GM23248 (cell line): ENCODE measurements at places on chromosomes 3 and 15.

- DNase-seq: peak; percentile 77
- peaks cover 49% of the 10 kb centered on the region for H3K4me1 ChIP-seq
- H3K27me3 ChIP-seq: no peaks in the 10 kb centered on the region
- H3K27ac ChIP-seq: peak overlapping the region; percentile 48
Observed at GRCh38 chr3:171976526-171976925, 62.9 kb upstream of the FNDC3B start.

DNA sequence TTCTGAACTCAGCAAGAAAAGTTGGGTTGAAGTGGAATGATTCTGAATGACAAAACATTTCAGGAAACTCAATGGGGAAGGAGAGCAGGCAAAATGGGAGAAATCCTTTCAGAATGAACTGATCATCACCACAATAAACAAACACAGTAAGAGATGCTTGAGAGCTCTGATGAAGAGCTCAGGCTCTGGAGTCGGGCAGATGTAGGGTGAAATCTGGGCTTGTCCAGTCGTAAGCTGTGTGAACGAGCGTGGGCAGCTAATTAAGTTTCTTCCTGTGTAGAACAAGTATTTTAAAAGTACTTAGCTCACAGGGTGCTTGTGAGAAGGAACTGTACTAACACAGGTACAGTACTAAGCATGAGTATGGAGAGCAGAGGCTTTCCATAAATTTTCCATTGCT, 406.2 kb downstream of the FOXP1 start:
- H3K27me3 ChIP-seq: no peaks in the 10 kb centered on the region
- DNase-seq: no peak
- H3K4me3 ChIP-seq: no peak overlapping the region
- H3K36me3 ChIP-seq: no peaks in the 10 kb centered on the region
- peaks cover 22% of the 10 kb centered on the region for H3K4me1 ChIP-seq

- no peak overlapping the region for H3K27ac ChIP-seq
- H3K4me1 ChIP-seq: no peaks in the 10 kb centered on the region
- peaks cover 5% of the 10 kb centered on the region for H3K27me3 ChIP-seq
Observed at GRCh38 chr3:10602769-10603768, 97.7 kb upstream of the ATP2B2 start.

DNA sequence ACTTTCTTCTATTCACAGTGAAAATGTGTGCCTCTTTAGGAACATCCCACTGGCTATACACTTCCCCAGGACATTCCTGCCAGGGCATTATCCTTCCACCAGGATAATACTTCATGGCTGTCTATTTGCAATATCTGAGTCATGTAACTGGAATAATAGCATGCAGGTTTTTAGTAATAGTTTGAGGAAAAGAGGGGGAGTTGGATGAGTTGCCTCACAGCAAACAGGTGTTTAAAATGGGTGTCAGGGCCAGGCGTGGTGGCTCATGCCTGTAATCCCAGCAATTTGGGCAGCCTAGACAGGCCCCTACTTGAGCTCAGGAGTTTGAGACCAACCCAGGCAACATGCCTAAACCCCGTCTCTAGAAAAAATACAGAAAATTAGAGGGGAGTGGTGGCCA, 585.9 kb downstream of the DIPK2A start:
- H3K27me3 ChIP-seq: no peaks in the 10 kb centered on the region
- DNase-seq: peak; percentile 26
- no peak overlapping the region for H3K4me3 ChIP-seq
- no peak overlapping the region for H3K27ac ChIP-seq

DNA sequence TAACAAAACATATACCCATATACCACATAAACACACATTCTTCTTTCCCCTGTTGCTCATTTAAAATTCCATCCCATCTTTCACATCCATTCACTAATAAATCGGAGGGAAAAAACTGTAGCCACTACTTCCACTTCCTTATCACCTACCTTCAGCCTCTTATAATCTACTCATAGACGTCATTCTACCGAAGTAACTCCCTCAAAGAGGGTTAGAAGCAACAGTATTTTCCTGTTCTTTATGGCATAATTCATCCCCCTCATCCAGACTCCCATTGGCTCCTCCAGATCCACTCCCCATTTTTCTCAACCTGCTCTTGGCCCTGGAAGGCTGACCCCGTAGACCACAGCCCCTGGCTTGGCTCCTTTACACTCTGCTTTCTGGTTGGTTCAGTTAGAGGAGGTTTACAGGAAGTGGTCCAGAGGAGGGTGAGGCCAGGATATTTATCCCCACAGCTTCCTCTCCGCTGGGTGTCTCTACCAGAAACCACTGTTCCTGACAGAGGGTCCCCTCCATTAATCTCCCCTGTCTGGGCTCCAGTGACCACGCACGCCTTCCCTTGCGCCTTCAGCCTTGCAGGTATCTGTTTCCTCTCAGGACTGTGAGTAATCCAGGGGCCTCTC, 46.3 kb downstream of the FMN1 start:
- H3K4me1 ChIP-seq: no peaks in the 10 kb centered on the region
- no peak overlapping the region for H3K4me3 ChIP-seq
- H3K36me3 ChIP-seq: no peaks in the 10 kb centered on the region
- DNase-seq: no peak
- no peak overlapping the region for H3K27ac ChIP-seq
- peaks cover 14% of the 10 kb centered on the region; the same call in 1 of the 2 replicates for H3K27me3 ChIP-seq

- H3K36me3 ChIP-seq: no peaks in the 10 kb centered on the region
- H3K4me1 ChIP-seq: no peaks in the 10 kb centered on the region
- H3K27ac ChIP-seq: no peak overlapping the region
- H3K27me3 ChIP-seq: peaks cover 35% of the 10 kb centered on the region
- peak; percentile 8 for DNase-seq
Observed at GRCh38 chr3:12239301-12239700, 49.6 kb upstream of the PPARG start.

GRCh38 chr3:136277634-136278033, 27.5 kb downstream of the PCCB start:
- H3K27ac ChIP-seq: no peak overlapping the region
- peaks cover 8% of the 10 kb centered on the region; the same call in 1 of the 2 replicates for H3K36me3 ChIP-seq

GRCh38 chr3:152257563-152258035, 11.1 kb upstream of the MBNL1 start:
- H3K4me3 ChIP-seq: no peak overlapping the region
- H3K27me3 ChIP-seq: no peaks in the 10 kb centered on the region
- no peak for DNase-seq
- H3K36me3 ChIP-seq: no peaks in the 10 kb centered on the region

- no peak overlapping the region for H3K4me3 ChIP-seq
- peak; percentile 48 for DNase-seq
- no peak overlapping the region for H3K27ac ChIP-seq
- H3K36me3 ChIP-seq: no peaks in the 10 kb centered on the region
- no peaks in the 10 kb centered on the region for H3K4me1 ChIP-seq
- H3K27me3 ChIP-seq: no peaks in the 10 kb centered on the region
Observed at GRCh38 chr3:187112934-187113793, 26.1 kb downstream of the RPL39L start.

DNA sequence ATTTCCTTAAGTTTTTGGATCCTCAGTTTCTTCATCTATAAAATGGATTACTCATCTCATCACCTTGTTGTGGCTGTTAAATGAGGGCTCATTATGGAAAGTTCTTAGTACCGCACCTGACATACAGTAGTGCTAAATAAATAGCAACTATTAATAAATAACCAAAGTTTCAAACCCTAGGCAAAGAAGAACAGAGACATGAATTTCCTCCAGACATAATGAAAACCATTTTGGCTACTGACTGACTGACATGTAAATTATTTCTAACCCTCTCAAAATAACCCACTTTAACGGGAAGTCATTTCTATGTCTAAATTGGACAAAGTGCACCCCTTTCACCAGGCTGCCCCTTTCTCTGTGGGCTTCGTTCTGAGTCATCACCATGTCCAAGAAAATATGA, 17.4 kb upstream of the KLHL6 start:
- peaks cover 29% of the 10 kb centered on the region for H3K27me3 ChIP-seq
- no peak overlapping the region for H3K27ac ChIP-seq
- no peaks in the 10 kb centered on the region for H3K4me1 ChIP-seq
- no peaks in the 10 kb centered on the region for H3K36me3 ChIP-seq
- DNase-seq: no peak

DNA sequence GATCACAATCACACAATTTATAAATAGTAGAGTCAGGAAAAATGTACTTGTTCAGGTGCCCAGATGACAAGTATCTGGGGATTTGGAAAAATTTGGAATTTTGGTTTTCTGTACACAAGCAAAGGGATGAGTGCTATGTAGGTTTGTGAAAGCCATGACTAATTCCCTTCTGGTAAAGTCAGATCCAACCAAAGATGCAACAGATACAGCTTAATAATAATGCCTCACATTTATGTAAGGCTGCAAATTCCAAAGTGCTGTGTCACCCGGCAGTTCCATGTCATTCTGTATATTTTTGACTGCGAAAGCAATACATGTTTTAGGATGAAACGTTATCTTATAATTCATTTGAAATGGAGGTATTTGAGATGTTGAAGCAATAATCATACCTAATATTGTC, 102.7 kb upstream of the AGBL1 start:
- no peak overlapping the region for H3K27ac ChIP-seq
- H3K36me3 ChIP-seq: no peaks in the 10 kb centered on the region
- no peak overlapping the region for H3K4me3 ChIP-seq
- H3K27me3 ChIP-seq: no peaks in the 10 kb centered on the region
- no peaks in the 10 kb centered on the region for H3K4me1 ChIP-seq
- peak; percentile 2 for DNase-seq

GRCh38 chr3:174159604-174160003, 699.5 kb upstream of the NAALADL2 start:
- no peak overlapping the region for H3K4me3 ChIP-seq
- no peak overlapping the region for H3K27ac ChIP-seq
- H3K27me3 ChIP-seq: no peaks in the 10 kb centered on the region
- DNase-seq: no peak
- peaks cover 15% of the 10 kb centered on the region; the same call in 1 of the 2 replicates for H3K4me1 ChIP-seq

DNA sequence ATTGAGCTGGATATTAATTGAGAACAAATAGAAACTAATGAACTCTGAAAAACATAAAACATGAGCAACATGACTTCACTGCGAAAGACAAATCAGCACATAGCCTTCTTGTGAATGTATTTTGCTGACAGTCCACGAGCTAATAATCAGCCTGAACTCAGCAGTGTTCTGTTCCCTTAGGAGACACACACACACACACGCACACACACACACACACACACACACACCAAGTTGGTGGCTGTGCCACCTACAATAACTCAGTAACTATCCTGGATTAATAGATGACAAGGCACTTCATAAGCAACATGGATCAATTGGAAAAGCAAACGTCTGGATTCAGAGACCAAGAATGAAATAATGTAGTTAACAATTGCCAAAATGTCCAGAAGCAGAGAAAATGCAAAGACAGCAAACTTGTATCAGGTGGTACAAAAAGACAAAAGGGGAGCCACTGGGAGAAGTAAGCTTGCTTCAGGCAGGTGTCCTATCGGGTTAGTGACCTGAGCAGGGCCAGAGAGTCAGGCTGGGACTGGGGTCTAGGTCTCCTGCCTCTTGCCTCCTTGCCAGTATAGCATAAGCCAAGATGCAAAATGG, 20.5 kb upstream of the UBE2Q2 start:
- no peaks in the 10 kb centered on the region for H3K4me1 ChIP-seq
- H3K36me3 ChIP-seq: no peaks in the 10 kb centered on the region
- H3K27me3 ChIP-seq: no peaks in the 10 kb centered on the region
- H3K4me3 ChIP-seq: no peak overlapping the region

GRCh38 chr3:33911525-33912322, 113.3 kb downstream of the PDCD6IP start:
- H3K4me3 ChIP-seq: no peak overlapping the region
- H3K36me3 ChIP-seq: no peaks in the 10 kb centered on the region
- H3K27ac ChIP-seq: no peak overlapping the region
- H3K27me3 ChIP-seq: no peaks in the 10 kb centered on the region
- peak; percentile 60 for DNase-seq

- H3K36me3 ChIP-seq: no peaks in the 10 kb centered on the region
- H3K27ac ChIP-seq: no peak overlapping the region
- DNase-seq: peak; percentile 50
Observed at GRCh38 chr3:169660709-169661360, 2.7 kb downstream of the MECOM start.

- H3K4me3 ChIP-seq: no peak overlapping the region
- no peaks in the 10 kb centered on the region for H3K27me3 ChIP-seq
- no peak for DNase-seq
- H3K4me1 ChIP-seq: peaks cover 5% of the 10 kb centered on the region
Observed at GRCh38 chr15:56234804-56235203, 8.9 kb downstream of the RFX7 start.

- no peak for DNase-seq
- H3K27me3 ChIP-seq: no peaks in the 10 kb centered on the region
- H3K27ac ChIP-seq: peak overlapping the region; percentile 59
- peaks cover 25% of the 10 kb centered on the region for H3K4me1 ChIP-seq
- no peak overlapping the region for H3K4me3 ChIP-seq
- H3K36me3 ChIP-seq: peaks cover 22% of the 10 kb centered on the region; the same call in 1 of the 2 replicates
Observed at GRCh38 chr15:39907216-39907615, 12.8 kb downstream of the GPR176 start.

DNA sequence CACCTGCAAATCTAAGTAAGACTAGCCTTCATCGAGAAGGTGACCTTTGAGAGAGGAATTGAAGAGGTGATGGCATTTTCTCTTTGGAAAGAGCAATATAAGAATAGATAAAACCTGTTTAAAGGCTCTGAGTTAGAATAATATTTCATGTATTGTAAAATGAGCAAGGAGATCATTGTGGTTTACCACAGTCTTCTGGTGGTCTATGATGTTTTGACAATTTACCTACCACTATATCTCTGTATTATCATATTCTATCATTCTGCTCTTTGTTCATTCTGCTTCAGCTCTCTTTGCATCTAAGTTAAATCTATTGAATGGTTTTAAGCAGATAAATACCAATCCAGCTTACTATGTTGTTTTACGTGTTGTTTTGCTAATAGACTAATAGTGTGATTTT, 982.3 kb downstream of the SI start:
- H3K4me3 ChIP-seq: no peak overlapping the region
- H3K4me1 ChIP-seq: no peaks in the 10 kb centered on the region
- no peak overlapping the region for H3K27ac ChIP-seq
- no peaks in the 10 kb centered on the region for H3K36me3 ChIP-seq
